Tibial nerve (tissue), 4 donors: ENCODE measurements at places on chromosomes 7 and 10. TPM values are rescaled to one million over a fixed set of nuclear protein-coding genes. Genes with fewer than 3 reads are reported as not detected.

Gene SORCS3
- 3.9 TPM for total RNA-seq

Gene CALY
- not detected for total RNA-seq

Gene PPP1R3C
- 3.8 TPM for total RNA-seq

DNA sequence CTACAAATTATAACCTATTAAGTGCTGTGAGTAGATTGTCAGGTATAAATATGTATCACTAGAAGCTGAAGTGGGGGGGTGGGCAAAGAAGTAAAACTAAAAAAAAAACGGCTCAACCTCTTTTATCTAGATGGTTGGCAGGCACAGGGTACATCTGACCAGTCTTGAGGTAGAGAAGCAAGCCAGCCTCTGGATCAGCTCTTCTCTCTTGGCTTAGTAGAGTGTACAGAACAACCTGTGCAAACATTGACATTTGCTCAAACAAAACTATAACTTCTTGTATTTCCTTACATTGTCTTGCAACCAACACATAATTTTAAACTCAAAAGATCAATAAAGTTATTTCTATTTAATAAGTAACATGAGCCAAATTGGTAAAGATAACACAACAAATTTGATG is 25.6 kb downstream of the DNA2 start:
- DNase-seq: no peak
- no peaks in the 10 kb centered on the region for H3K4me1 ChIP-seq
- H3K4me3 ChIP-seq: no peak overlapping the region
- no peak overlapping the region for H3K27ac ChIP-seq
- H3K36me3 ChIP-seq: no peaks in the 10 kb centered on the region
- no peaks in the 10 kb centered on the region for H3K27me3 ChIP-seq

GRCh38 chr7:1368682-1369571 is 90.3 kb downstream of the MICALL2 start:
- no peaks in the 10 kb centered on the region for H3K4me1 ChIP-seq
- H3K27me3 ChIP-seq: no peaks in the 10 kb centered on the region
- H3K36me3 ChIP-seq: no peaks in the 10 kb centered on the region
- DNase-seq: no peak

DNA sequence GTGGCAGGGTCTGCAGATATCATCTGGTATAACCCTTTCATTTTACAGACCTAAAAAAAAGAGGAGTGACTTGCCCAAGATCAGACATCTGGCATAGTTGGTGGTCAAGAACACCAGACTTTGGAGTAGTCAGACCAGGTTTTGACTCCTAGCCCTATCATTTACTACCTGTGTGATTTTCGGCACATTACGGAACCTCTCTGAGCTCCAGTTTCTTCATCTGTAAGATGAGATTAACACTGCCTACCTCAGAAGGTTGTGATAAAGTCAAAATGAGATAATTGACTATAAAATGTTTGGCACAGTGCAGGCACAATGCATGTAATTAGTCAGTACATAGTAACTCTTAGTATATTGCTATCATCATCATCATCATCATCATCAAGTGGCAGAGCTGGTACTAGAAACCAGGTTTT is 1.2 kb downstream of the STRIP2 start:
- no peak overlapping the region for H3K27ac ChIP-seq
- no peaks in the 10 kb centered on the region for H3K36me3 ChIP-seq
- H3K4me3 ChIP-seq: peak overlapping the region; percentile 70

- no peaks in the 10 kb centered on the region for H3K36me3 ChIP-seq
- peak overlapping the region; percentile 57 for H3K27ac ChIP-seq
Measured at GRCh38 chr7:51123322-51124019, 193.1 kb downstream of the COBL start.

GRCh38 chr7:34311591-34311990 is 346.4 kb upstream of the NPSR1 start:
- no peaks in the 10 kb centered on the region for H3K4me1 ChIP-seq
- H3K36me3 ChIP-seq: no peaks in the 10 kb centered on the region
- H3K27ac ChIP-seq: no peak overlapping the region
- DNase-seq: no peak

- no peak for DNase-seq
- no peaks in the 10 kb centered on the region for H3K4me1 ChIP-seq
- no peaks in the 10 kb centered on the region for H3K36me3 ChIP-seq
- H3K27me3 ChIP-seq: no peaks in the 10 kb centered on the region
- H3K27ac ChIP-seq: no peak overlapping the region
Measured at GRCh38 chr7:41399171-41399570, 303.7 kb downstream of the INHBA start.

GRCh38 chr7:27277628-27278027 is 35.0 kb downstream of the EVX1 start:
- H3K36me3 ChIP-seq: no peaks in the 10 kb centered on the region
- H3K27me3 ChIP-seq: no peaks in the 10 kb centered on the region
- no peak overlapping the region for H3K4me3 ChIP-seq
- no peaks in the 10 kb centered on the region for H3K4me1 ChIP-seq

DNA sequence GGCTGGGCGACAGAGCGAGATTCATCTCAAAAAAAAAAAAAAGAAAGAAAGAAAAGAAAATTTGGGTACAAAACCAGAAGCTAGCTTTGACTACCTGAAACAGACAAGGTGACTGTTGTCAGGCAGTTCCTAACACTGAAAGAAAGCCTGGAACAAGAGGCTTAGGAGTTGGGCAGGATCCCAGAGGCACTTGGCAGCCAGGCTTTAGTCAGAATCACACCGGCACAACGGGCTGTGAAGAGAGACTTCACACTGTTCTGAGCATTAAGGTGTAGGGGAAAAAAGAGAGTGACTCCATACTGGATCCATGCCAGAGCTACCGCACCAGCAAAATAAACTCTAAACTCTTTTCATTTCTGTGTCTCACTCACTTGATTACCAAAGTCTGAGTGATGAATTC is 130.8 kb downstream of the ZNF467 start:
- no peak overlapping the region for H3K27ac ChIP-seq
- no peak for DNase-seq

GRCh38 chr7:140214075-140214684 is 37.4 kb upstream of the KDM7A start:
- H3K4me1 ChIP-seq: peaks cover 5% of the 10 kb centered on the region
- H3K36me3 ChIP-seq: no peaks in the 10 kb centered on the region
- DNase-seq: peak; percentile 36
- H3K27ac ChIP-seq: no peak overlapping the region

GRCh38 chr10:60406182-60406581 is 16.5 kb upstream of the ANK3 start:
- no peak for DNase-seq
- no peaks in the 10 kb centered on the region for H3K36me3 ChIP-seq
- H3K27ac ChIP-seq: no peak overlapping the region
- H3K4me3 ChIP-seq: no peak overlapping the region
